ENCODE measurements at places on chromosomes 1 and 21. TPM values are rescaled to one million over a fixed set of nuclear protein-coding genes. Genes with fewer than 3 reads are reported as not detected.
A peak's percentile ranks its signal among the peaks of the same experiment; 100 is the strongest.

GRCh38 chr1:161071886-161072371 lies 2.2 kb upstream of the ARHGAP30 start:
- DNase-seq = no peak
- H3K4me3 ChIP-seq = no peak overlapping the region
- no peak overlapping the region for H3K27ac ChIP-seq
- no peaks in the 10 kb centered on the region for H3K36me3 ChIP-seq

DNA sequence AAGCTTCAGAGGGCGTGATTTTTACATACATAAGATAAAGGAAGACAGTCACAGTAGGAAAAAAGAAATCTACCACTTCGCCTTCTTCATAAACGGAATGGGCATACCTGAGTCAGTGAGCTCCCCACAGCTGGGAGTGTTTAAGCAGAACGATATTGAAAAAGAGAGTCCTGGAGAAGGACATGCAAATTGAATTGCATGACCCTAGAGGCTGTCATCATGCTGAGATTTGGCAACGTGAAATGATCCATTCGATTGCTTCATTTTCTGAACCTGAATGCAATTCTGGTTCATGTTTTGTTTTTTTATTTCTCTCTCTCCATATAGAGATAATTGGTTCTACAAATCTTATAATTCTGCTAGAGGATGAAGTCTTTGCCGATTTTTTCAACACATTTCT lies 3.7 kb downstream of the RGSL1 start:
- no peaks in the 10 kb centered on the region for H3K36me3 ChIP-seq
- H3K27me3 ChIP-seq = no peaks in the 10 kb centered on the region
- DNase-seq = no peak
- H3K27ac ChIP-seq = no peak overlapping the region

GRCh38 chr1:47406966-47407365 lies 9.1 kb upstream of the FOXE3 start:
- H3K27me3 ChIP-seq = no peaks in the 10 kb centered on the region
- H3K4me1 ChIP-seq = no peaks in the 10 kb centered on the region
- H3K4me3 ChIP-seq = no peak overlapping the region
- no peak for DNase-seq
- H3K27ac ChIP-seq = no peak overlapping the region

GRCh38 chr21:41507521-41508414 lies at the start of gene TMPRSS2:
TMPRSS2 (minus strand) TSS chr21:41508158; CDS start chr21:41498133, 10,025 bp downstream.
- peaks cover 23% of the 10 kb centered on the region for H3K4me1 ChIP-seq
- H3K27ac ChIP-seq = no peak within 1 kb of the TSS
- H3K4me3 ChIP-seq = peak within 1 kb of the TSS; percentile 15
- H3K27me3 ChIP-seq = peaks cover 30% of the 10 kb centered on the region
- no peaks in the 10 kb centered on the region for H3K36me3 ChIP-seq

DNA sequence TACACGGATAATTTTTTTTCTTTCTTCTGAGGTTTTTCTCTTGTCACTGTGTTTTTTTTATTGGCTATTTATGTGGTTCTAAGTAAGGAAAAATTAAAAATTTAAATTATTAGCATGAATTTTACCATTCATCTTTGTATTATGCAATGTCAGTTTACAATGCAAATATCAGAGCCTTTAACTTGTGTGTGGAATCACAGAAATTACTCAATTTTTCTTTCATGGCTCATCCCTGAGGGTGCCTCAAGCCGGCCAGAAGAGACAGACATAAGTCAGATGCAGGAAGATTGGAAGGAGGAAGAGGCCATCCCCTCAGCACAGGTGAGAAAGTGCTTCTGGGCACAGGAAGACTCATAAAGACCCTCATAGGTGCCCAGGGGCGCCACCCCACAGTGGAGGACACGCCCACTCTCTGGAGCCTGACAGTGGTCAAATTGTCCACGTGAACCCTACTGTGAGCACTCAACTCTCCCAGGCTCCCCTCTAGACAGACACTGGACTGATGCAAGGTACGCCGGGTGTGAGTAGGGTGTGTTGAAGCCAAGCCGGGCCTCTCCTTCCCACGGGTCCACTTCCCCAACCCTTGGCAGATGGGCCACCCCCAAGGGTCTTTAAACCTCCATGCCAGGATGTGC lies 9.5 kb upstream of the LDLRAP1 start:
- no peak for DNase-seq
- no peak overlapping the region for H3K27ac ChIP-seq
- H3K27me3 ChIP-seq = no peaks in the 10 kb centered on the region
- H3K4me1 ChIP-seq = no peaks in the 10 kb centered on the region

GRCh38 chr1:178970184-178970583 lies 55.5 kb upstream of the FAM20B start:
- no peaks in the 10 kb centered on the region for H3K4me1 ChIP-seq
- H3K36me3 ChIP-seq = no peaks in the 10 kb centered on the region
- no peaks in the 10 kb centered on the region for H3K27me3 ChIP-seq

- no peaks in the 10 kb centered on the region for H3K27me3 ChIP-seq
- H3K36me3 ChIP-seq = no peaks in the 10 kb centered on the region
- no peaks in the 10 kb centered on the region for H3K4me1 ChIP-seq
- DNase-seq = no peak
These were observed 183.9 kb downstream of the PTPRU start for GRCh38 chr1:29420202-29420601.

DNA sequence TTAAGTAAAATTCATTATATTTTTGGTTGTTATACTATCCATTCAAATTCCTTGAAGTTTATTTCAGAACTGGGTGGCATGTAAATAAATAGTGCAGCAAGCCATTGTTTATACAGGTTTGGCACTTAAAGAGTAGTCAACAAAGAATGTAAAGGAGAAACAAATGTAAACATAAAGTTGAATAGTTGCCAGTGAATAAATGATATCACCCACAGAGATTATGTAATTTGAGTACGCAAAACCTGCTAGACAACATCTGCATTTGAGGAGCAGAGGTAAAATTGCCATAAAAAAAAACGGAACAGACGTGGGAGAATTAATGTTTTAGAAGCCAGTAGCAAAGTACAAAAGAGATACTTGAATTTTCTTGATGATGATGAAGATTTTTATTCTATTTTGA lies 111.6 kb downstream of the ADGRL2 start:
- no peak overlapping the region for H3K4me3 ChIP-seq
- no peak for DNase-seq
- no peak overlapping the region for H3K27ac ChIP-seq
- no peaks in the 10 kb centered on the region for H3K27me3 ChIP-seq

DNA sequence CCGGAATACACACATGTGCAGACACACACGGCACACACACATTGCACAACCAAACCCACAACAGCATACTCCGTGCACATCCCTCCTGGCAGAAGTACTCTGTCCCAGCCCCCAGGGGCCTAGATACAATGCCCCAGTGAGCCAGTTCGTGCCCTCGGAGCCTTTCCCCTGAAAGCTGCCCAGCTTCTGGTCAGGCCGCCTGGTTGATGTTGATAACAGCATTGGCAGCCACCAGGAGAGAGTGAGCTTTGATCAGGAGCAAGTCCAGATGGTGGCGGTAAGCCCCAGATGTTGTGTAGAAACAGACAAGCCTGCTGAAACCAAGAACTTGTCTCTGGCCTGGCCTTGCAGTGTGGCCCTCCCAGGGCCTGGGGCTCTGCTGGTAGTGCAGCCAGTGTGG lies 109.1 kb downstream of the GRIK3 start:
- H3K36me3 ChIP-seq = no peaks in the 10 kb centered on the region
- no peak overlapping the region for H3K4me3 ChIP-seq
- no peaks in the 10 kb centered on the region for H3K27me3 ChIP-seq
- no peak for DNase-seq
- no peak overlapping the region for H3K27ac ChIP-seq
- no peaks in the 10 kb centered on the region for H3K4me1 ChIP-seq

- H3K27ac ChIP-seq = no peak overlapping the region
- H3K27me3 ChIP-seq = no peaks in the 10 kb centered on the region
- H3K4me3 ChIP-seq = no peak overlapping the region
- no peaks in the 10 kb centered on the region for H3K36me3 ChIP-seq
- no peaks in the 10 kb centered on the region for H3K4me1 ChIP-seq
These were observed 273.8 kb upstream of the SNX7 start for GRCh38 chr1:98387701-98388100.

DNA sequence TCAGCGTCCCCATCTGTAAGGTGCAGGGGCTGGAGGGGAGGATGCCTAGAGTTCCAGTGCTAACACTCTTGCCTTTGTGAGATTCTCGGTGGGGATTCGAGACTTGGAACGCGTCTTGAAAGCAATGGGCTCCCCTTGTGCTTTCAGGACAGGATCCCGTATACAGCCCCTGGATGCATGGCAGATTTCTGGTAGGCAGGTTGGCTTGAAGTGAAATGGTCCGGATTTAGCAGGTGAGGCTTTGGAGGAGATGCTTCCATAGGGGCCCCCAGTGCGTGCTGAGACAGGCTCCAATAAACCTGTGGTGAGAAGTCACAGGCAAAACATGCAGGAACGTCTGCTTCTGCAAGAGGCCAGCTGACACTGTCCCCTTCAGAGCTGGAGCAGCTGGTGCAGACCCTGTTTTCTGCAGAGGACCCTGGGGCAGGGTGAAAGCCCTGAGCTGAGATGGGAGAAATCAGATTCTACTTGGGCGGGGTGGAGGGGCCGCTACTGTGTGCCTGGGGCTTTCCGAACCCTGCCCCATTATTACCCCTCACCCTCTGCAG lies 270.4 kb downstream of the PTPRU start:
- H3K36me3 ChIP-seq = no peaks in the 10 kb centered on the region
- no peaks in the 10 kb centered on the region for H3K27me3 ChIP-seq
- DNase-seq = no peak
- H3K27ac ChIP-seq = no peak overlapping the region
- H3K4me1 ChIP-seq = peaks cover 13% of the 10 kb centered on the region

GRCh38 chr1:19621274-19621950 lies 22.7 kb upstream of the NBL1 start:
- H3K4me3 ChIP-seq = no peak overlapping the region
- peaks cover 5% of the 10 kb centered on the region for H3K36me3 ChIP-seq
- H3K4me1 ChIP-seq = peaks cover 90% of the 10 kb centered on the region
- H3K27ac ChIP-seq = peak overlapping the region; percentile 74
- H3K27me3 ChIP-seq = no peaks in the 10 kb centered on the region

- DNase-seq = no peak
- no peak overlapping the region for H3K4me3 ChIP-seq
- H3K4me1 ChIP-seq = peaks cover 7% of the 10 kb centered on the region
- H3K36me3 ChIP-seq = no peaks in the 10 kb centered on the region
These were observed 894.4 kb downstream of the TTLL7 start for GRCh38 chr1:83104558-83104957.

GRCh38 chr1:200384818-200385390 lies 24.9 kb downstream of the ZNF281 start:
- H3K27me3 ChIP-seq = no peaks in the 10 kb centered on the region
- peaks cover 6% of the 10 kb centered on the region for H3K4me1 ChIP-seq
- H3K36me3 ChIP-seq = no peaks in the 10 kb centered on the region
- DNase-seq = no peak
- H3K27ac ChIP-seq = no peak overlapping the region
- H3K4me3 ChIP-seq = no peak overlapping the region

DNA sequence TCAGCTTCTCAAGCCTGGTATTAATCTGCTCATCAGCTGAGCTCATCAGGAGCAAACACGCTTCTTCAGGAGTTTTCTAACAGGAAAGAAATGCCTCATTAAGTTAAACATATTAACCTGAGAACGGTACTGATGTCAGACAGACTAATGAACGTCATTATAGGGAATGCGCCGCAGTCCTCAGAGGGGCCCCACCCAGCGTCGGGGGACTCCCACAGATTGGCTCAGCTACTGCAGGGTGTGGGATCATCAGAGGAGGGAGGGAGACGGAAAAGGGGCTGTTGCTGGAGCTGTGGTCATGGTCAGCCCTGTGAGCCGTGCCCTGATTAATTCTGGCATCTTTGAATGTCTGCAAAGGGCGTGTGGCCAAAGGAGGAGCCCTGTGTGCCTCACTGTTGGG lies 348.5 kb downstream of the PTPRU start:
- H3K27me3 ChIP-seq = no peaks in the 10 kb centered on the region
- H3K4me3 ChIP-seq = no peak overlapping the region
- no peaks in the 10 kb centered on the region for H3K4me1 ChIP-seq
- H3K27ac ChIP-seq = no peak overlapping the region
- H3K36me3 ChIP-seq = no peaks in the 10 kb centered on the region

- H3K27me3 ChIP-seq = no peaks in the 10 kb centered on the region
- H3K36me3 ChIP-seq = no peaks in the 10 kb centered on the region
These were observed 5.6 kb upstream of the SMYD3 start for GRCh38 chr1:246512635-246513034.

- no peaks in the 10 kb centered on the region for H3K27me3 ChIP-seq
- H3K36me3 ChIP-seq = peaks cover 18% of the 10 kb centered on the region
- peaks cover 33% of the 10 kb centered on the region for H3K4me1 ChIP-seq
- H3K4me3 ChIP-seq = peak overlapping the region; percentile 92
- DNase-seq = peak; percentile 94
These were observed 1.5 kb downstream of the GADD45A start for GRCh38 chr1:67686267-67687197.

GRCh38 chr1:207109004-207109403 lies 5.0 kb downstream of the C4BPA start:
- no peak overlapping the region for H3K27ac ChIP-seq
- no peaks in the 10 kb centered on the region for H3K4me1 ChIP-seq
- no peaks in the 10 kb centered on the region for H3K36me3 ChIP-seq

- peaks cover 25% of the 10 kb centered on the region for H3K36me3 ChIP-seq
- peaks cover 62% of the 10 kb centered on the region for H3K4me1 ChIP-seq
- DNase-seq = no peak
- H3K27ac ChIP-seq = peak overlapping the region; percentile 92
- no peaks in the 10 kb centered on the region for H3K27me3 ChIP-seq
These were observed 31.4 kb downstream of the TMEM53 start for GRCh38 chr1:44642925-44643324.

GRCh38 chr1:174230399-174230798 lies 71.1 kb downstream of the RABGAP1L start:
- H3K27ac ChIP-seq = no peak overlapping the region
- no peaks in the 10 kb centered on the region for H3K27me3 ChIP-seq
- DNase-seq = no peak
- no peak overlapping the region for H3K4me3 ChIP-seq
- H3K4me1 ChIP-seq = no peaks in the 10 kb centered on the region
- peaks cover 21% of the 10 kb centered on the region for H3K36me3 ChIP-seq

GRCh38 chr1:26542771-26543451 lies 13.3 kb downstream of the RPS6KA1 start:
- peak overlapping the region; percentile 63 for H3K27ac ChIP-seq
- H3K4me3 ChIP-seq = no peak overlapping the region
- H3K27me3 ChIP-seq = no peaks in the 10 kb centered on the region
- DNase-seq = no peak
- peaks cover 22% of the 10 kb centered on the region for H3K4me1 ChIP-seq
- H3K36me3 ChIP-seq = no peaks in the 10 kb centered on the region

NENF gene
- 92.9 TPM for total RNA-seq

OR13G1 gene
- total RNA-seq = not detected

FAM131C gene
- total RNA-seq = not detected

FCAMR gene
- total RNA-seq = not detected

HPCAL4 gene
- not detected for total RNA-seq

CHIT1 gene
- total RNA-seq = 0.11 TPM

GPX7 gene
- 9.3 TPM for total RNA-seq

ZSWIM5 gene
- total RNA-seq = 3.3 TPM

RRP15 gene
- 8.3 TPM for total RNA-seq

C8A gene
- not detected for total RNA-seq

MMP23B gene
- 19.5 TPM for total RNA-seq

Measured in esophagus muscularis mucosa (tissue), 4 donors.